Muscle of back (tissue), 13 donors: ENCODE measurements at places on chromosomes 12 and 14.

GRCh38 chr14:85607651-85608081, 77.7 kb downstream of the FLRT2 start:
- no peak for DNase-seq

DNA sequence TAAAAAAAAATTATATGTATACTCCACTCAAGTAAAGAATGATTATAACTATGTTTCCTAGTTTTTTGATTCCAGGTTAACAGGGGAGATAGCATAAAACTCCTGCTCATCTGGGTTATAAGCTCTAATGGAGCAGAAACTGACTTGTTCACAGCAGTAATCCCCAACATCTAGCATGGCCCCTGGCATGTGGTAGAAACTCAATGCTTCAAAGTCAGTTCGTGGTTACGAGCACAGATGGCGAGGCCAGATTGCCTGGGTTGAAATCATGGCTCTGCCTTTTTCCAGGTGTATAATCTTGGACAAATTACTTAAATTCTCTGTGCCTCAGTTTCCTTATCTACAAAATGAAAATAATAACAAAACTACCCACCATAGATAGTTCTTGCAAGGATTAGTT, 183.8 kb downstream of the TTC7B start:
- no peak for DNase-seq

- no peak for DNase-seq
Observed at GRCh38 chr14:99037777-99038430, 234.1 kb downstream of the BCL11B start.

- DNase-seq = peak; percentile 83
Observed at GRCh38 chr14:50335389-50335788, 23.3 kb downstream of the DMAC2L start.

- peak; percentile 54 for DNase-seq
Observed at GRCh38 chr12:128402486-128403243, 135.7 kb downstream of the TMEM132C start.

- no peak for DNase-seq
Observed at GRCh38 chr14:59583755-59584154, 7.1 kb upstream of the CCDC175 start.
